ELF-1 (cell line): ENCODE measurements at places on chromosomes 4 and X.

GRCh38 chrX:45083314-45083713 lies 117.4 kb downstream of the DIPK2B start:
- DNase-seq: no peak

DNA sequence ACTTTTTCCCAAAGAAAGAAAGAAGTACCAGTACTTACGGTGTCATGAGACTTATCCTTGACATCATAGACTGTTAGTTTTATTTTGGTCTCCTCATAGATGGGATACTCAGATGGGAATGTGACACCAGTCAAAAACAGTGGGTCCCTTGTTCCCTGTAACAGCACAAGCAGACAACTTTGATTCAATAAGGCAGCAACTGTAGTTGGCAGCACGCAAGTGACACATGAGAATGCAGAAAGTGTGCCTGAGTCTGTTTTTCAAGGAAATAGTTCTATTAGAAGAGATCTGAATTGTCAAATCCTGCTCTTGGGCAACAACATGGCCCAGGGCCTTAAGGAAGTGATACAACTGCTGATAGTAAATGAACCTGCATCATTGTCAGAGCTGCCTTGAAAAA lies 443.2 kb downstream of the INPP4B start:
- DNase-seq: no peak

DNA sequence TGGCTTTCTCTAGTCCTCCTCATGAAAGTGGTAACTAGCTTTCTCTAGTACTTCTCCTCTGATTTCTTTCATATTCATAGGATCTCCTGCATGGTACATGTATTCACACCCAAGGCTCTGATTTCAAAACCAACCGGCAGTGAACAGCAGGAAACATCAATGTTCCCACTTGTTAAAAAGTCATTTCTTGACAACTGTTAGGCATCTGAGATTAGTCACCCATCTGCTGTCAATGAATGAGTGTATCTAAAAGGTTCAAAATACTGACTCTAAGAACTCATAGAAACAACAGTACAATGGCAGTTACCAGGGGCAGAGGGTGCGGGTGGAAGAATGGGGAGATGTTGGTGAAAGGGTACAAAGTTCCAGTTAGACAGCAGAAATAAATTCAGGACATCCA lies 31.5 kb upstream of the PUDP start:
- DNase-seq: no peak

- no peak for DNase-seq
Measured at GRCh38 chr4:52864793-52865192, 2.7 kb downstream of the RASL11B start.

GRCh38 chrX:42176789-42177188 lies 253.4 kb upstream of the CASK start:
- DNase-seq: peak; percentile 26

- no peak for DNase-seq
Measured at GRCh38 chr4:170497112-170497511, 407.4 kb upstream of the AADAT start.

DNA sequence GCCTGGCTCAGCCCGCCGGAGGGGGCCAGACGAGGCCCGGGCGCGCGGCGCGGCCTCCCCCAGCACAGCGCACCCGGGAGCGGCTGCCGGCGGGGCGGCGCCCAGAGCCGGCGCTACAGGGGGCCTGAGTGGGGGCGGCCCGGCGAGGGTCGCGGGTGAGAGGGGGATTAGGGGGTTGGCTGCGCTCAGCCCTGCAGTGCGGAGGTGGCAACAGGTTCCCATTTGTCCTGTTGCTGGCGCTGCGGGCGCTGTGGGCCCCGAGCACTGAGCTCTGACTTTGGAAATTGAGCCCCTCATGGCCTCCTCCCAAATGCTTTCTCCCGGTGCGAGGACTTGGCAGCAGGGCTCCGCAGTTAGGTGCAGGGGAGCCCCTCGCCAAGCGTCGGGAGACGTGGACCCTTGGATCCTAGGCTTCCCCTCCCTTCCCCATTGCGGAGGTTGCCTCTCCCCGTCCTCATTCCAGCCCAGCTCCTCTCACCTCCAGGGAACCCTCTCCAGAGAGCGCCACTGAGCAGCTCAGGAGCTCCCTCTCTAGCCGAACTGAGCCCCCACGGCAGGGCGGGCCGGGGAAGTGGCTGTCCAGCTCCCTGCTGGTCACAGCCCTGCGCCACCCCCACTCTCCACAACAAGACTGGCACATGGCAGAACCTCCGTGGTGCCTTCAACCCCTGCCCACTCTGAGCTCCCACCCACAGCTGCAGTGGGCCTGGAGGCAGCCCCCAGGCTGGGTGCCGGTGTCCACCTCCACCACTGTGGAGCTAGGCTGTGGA lies 2.5 kb upstream of the DUSP9 start:
- peak; percentile 56 for DNase-seq

DNA sequence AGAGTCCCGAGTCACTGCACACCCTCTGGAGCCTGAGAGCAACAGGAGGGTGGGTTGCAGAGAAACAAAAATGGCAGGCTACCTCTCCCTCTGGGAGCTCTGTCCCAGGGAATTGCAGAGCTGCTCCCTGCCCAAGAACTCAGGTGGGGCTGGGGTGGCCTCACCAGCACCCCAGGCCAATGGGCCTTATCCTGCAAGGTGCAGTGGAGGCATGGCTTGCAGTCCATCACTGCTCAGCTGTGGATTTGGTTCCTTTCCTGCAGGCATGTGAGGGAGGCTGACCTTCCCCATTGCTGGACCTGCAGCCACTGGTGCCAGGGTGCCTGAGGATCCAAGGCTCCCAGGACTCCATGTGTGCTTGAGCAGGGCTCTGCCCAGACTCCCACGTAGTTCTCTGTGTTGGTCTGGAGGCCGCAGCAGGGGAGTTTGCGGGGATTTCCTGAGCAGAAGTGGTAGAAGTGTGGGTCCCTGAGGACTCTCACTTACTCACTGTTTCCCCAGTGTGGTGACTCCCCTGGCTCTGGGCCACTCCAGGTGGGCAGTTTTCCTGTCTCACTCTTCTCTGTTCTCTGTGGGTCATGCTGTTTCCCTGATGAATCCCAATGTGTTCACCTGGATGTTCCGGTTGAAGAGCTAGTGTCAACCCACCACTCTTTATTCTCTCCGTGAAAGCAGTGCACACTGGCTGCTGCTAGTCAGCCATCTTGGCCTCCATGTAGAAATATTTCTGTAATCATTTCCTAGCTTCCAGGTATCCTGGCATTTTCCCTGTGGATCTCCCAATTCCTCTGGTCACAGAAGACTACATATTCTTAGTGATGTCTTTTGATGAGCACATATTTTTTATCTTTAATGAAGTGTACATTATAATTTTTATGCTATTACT lies 82.3 kb downstream of the ARHGAP24 start:
- DNase-seq: no peak
